NCI-H2081 (cell line): ENCODE measurements at places on chromosomes 4 and X.

DNA sequence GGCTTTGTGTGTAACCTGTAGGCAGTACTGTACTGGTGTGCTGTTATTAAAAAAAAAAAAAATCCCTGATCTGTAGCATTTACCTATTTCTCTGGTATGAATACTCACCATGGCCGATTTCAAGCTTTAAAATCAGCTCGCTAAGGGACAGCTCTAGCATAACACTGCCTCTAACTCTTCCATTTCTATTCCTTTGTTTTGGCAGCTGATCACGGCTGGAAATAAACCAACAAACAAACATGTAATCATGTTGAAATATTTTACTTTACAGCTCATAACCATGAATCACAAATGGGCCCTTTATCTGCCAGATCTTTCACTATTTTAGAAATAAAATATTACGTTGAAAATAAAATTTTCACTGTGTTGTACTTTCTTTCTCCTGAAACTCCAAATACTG, 60.5 kb upstream of the IL15 start:
- no peak for DNase-seq

DNA sequence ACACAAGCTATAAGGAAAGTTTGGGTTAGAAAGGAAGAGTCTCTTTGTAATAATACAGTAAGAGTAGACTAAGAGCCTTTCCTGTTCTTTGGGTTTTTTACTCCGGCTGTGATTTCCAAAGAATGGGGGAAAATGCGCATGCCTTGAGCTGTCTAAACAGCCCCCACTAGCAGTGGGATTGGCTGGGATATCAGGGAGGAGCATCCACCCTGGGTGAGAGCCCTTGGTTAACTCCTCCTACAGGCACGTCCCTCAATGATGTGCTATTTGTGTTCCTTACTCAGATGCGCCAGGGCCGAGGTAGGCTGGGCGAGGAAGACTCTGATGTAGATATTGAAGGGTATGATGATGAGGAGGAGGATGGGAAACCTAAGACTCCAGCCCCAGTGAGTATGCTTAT, 74.0 kb upstream of the OGT start:
- DNase-seq = no peak

GRCh38 chr4:54842226-54842625, 184.5 kb downstream of the KIT start:
- DNase-seq = no peak

DNA sequence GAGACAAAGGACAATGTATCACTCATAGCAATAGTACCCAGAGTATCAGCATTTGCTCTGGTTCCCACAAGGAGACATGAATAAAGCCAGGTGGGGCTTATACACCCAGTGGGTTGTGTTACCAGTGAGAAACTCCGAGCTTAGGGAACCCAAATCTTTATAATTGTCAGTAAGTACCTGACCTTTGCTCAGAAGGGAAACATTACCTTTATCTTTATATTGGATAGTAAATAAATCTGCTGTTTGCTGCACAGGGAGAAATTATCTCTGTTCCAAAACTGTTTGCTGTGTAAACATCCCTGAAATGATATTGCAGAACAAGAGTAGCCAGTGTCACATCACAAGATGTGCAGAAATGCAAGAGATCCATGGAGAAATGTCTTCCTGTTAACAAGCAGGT, 12.1 kb upstream of the SLAIN2 start:
- DNase-seq = peak; percentile 42
